Skeletal muscle cell (primary cell): ENCODE measurements at places on chromosomes 5 and 9.

DNA sequence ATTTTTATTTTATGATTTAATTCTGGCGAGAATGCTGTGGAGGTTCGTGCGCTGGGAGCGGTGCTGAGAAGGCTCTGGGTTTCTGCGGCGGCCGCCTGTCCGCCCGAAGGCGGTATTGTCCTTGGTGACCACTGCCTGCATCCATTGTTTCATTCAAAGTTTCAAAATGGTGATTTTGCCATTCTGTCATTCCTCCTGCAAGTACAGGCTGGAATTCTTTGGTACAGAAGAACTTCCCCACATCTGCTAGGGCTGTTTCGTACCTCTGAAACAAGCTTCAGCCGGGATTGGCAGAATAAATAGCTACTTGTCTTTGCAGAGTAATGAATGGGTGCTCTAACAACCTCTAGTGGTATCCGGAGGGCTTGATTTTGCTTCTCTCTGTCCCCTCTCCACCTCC lies 112.6 kb upstream of the CACNA1B start:
- no peak for DNase-seq

- no peak for DNase-seq
Observed at GRCh38 chr9:77946969-77947620, 84.5 kb downstream of the GNAQ start.

DNA sequence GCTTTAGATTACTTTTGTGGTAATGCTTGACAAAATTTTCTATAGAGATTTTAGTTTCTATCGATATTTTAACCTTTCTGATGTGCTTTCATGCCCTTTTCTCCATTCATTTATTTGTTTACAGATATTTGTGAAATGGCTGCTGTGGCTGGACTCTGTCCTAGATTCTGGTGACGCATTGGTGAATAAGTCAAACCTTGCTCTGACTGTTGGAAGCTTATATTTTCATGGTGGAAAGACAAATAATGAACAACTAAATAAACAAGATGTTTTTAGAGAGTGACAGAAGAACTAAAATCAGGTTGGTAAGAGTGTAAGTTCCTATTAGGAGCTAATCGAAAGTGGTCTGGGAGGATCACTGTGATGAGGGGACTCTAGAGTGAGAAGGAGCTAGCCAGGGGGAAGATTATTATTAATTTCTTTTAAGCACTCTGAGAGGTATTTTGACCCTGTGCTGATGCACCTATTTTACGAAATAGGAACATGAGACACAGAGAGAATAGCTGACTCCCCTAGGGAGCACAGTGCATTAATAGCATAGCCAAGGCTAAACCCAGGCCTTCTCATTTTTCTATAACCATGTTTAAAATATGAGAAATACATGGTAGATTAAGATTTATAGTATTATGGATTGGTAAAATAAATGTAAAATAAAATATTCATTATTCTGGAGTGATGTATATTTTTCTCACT lies 411.9 kb upstream of the ARRDC3 start:
- no peak for DNase-seq

GRCh38 chr5:124736082-124736804 lies 10.2 kb downstream of the ZNF608 start:
- peak; percentile 75 for DNase-seq

DNA sequence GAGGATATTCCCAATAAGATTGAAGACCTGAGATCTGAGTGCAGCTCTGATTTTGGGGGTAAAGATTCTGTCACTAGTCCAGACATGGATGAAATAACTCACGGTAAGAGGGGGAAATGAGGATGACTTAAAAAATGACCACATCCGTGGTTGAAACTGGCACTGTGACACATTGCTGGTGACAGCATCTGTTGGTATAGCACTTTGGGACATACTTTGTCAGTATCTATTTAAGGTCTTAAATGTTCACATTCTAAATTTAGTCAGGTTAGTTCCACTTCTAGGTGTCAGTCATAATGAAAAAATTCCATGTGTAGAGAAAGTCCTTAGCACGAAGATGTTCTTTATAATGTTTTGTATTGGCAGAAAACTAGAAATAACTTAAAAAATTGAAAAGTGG lies 70.9 kb downstream of the GAPVD1 start:
- no peak for DNase-seq

- no peak for DNase-seq
Observed at GRCh38 chr5:15383469-15383868, 116.5 kb upstream of the FBXL7 start.

DNA sequence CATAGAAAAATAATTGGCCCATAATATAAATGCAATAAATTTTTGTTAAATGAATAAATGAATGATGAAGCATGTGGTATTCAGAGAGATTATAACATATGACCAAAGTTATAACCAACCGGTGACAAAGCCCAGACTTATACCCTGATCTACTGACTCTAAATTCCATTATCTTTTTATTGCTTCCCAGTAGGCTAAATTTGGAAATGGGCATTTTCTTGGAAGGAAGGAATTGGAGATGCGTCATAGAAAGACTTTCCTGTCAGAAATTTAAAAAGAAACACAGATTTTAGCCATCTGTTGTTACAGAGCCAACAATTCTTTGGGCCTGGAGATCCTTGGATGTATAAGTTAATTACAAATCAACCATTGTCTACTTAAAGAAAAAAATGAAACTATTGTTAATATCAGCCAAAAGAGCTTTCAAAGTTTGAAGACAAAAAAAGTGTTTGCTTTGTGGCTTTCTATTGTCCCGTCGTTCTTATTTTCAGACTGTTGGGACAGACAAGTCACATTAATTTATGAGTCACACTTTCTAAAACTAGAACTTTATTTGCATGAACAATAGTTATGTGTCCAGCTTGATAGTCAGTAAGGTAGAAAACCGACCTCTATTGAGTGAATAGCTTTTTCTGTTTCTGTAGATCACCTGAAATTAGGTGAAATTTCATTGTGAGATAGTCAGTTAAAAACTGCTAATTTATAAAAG lies 428.7 kb downstream of the GABRG2 start:
- DNase-seq: no peak

- DNase-seq: no peak
Observed at GRCh38 chr9:127166111-127166510, 43.7 kb upstream of the ANGPTL2 start.

GRCh38 chr5:43483298-43484105 lies at the start of gene TMEM267:
Gene TMEM267, minus strand, starts transcription at chr5:43483865. Its CDS starts 29,896 bp downstream, at chr5:43453969.
- peak; percentile 79 for DNase-seq

- DNase-seq: no peak
Observed at GRCh38 chr5:127011961-127012644, 18.3 kb downstream of the MARCHF3 start.

GRCh38 chr9:136629001-136629878 lies 33.5 kb upstream of the EGFL7 start:
- no peak for DNase-seq

DNA sequence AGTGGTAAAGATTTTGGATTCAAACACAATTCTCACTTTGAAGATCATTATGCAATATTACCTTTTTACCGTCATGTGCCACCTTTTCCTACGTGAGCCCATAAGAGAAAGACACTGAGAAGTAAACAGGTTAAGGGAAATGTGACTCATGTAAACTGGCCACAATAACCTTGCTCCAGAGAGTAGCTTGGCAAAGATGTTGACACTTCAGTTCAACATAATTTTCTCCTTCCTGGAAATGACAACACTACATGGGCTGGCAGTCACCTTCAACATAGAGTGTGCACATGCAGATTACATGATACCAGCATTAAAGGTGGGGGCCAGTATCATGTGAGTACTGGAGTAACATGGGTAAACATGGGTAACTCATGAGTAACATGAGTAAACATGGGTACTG lies 141.9 kb downstream of the CDK5RAP2 start:
- no peak for DNase-seq

- no peak for DNase-seq
Observed at GRCh38 chr5:18977880-18978279, 1010.1 kb downstream of the CDH18 start.

- no peak for DNase-seq
Observed at GRCh38 chr5:73783828-73784227, 157.8 kb downstream of the ARHGEF28 start.

- no peak for DNase-seq
Observed at GRCh38 chr9:109482391-109482916, 15.7 kb downstream of the PTPN3 start.

GRCh38 chr5:67413721-67414120 lies 217.1 kb upstream of the CD180 start:
- no peak for DNase-seq

DNA sequence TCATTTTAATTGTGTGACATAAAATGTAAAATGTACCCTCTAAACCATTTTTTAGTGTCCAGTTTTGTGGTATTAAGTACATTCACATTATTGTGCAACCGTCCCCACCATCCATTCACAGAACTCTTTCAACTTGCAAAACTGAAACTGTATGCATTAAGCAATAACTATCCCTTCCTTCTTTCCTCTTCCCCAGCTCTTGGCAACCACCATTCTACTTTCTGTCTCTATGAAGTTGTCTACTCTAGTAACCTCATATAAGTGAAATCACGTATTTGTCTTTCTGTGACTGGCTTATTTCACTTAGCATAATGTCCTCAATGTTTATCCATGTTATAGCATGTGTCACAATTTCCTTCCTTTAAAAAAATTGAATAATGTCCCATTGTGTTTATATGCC lies 142.4 kb downstream of the C9orf152 start:
- DNase-seq: peak; percentile 64

DNA sequence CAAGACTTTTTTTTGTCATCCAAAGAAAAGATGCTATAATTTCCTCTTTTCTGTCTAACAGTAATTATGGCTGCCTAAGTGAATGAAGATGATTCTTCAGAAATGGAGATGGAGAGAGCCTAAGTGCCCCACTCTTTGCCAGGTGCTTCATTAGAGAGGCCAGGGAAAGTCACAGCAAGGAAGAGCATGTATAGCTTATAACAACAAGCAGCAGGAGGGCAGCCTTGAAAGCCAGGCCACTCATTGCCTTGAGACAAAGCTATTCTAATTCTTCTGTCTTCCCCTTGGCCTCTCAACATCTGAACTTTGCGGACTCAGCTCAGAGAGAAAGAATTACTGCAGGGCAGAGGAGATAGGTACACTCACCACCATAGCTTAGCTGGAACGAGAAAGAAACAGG lies 112.0 kb upstream of the ZNF366 start:
- no peak for DNase-seq

GRCh38 chr5:149961186-149961685 lies 678 bp downstream of the SLC26A2 start:
- no peak for DNase-seq

- DNase-seq: no peak
Observed at GRCh38 chr5:14816374-14816998, 55.1 kb downstream of the ANKH start.

GRCh38 chr9:73050887-73051550 lies 98.2 kb upstream of the ALDH1A1 start:
- DNase-seq: no peak

DNA sequence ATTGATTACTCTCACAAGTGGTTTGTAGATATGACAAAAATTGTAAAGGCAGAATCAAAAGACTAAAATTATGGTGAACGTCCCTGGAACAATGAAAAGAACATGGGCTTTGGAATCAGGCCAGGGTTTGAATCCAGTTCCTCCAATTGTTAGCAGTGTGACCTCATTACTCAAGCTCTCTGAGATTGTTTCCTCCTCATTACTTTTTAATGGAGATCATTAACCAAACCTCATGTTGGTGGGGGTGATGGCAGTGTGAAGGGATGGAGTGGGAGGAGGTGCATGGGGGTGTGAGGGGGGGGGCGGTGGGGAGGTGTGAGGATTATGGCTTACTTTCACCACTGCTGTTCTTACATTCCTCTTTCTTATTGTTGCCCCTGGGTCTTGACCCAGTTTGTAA lies 44.1 kb upstream of the FOXE1 start:
- no peak for DNase-seq

DNA sequence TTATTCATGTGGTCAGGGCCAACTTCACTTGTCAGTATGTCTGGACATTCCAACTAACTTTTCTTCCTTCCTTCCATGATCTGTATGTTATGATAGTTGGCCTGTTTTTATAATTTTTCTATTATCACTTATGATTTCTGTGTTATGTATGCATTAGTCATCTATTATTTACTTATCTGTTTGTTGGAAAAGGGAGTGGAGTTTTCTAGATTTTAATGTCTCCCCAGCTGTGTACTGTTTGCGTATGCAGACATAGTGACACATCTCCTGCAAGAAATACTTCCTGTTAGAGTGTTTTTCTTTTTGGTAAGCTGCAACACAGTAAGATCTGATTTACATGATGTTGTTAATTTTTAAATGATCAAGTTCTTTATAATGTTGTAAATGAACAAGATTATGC lies 8.7 kb upstream of the INSYN2B start:
- DNase-seq: no peak

DNA sequence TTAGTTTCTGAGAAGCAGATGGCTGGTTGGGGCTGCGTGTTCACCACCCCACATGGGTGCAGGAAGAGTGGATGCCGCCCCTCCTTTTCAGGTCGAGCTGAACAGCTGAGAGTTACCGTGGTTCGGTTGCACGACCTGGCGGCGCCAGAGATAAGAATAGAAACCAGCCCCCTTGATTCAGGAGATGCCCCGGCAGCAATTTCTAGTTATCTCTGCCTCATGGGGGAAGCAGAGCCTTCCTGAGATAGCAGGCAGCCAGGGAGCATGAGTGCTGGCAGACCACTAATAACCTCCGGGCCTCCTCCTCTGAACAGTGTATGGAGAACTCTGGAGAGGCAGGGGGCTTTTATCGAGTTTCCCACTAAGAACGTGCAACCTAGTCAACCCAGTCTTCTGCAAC lies 177.8 kb downstream of the NSG2 start:
- DNase-seq: no peak

- no peak for DNase-seq
Observed at GRCh38 chr5:43616535-43616934, 13.6 kb downstream of the NNT start.

- DNase-seq: no peak
Observed at GRCh38 chr5:116573279-116573701, 1.3 kb downstream of the SEMA6A start.

- DNase-seq: peak; percentile 56
Observed at GRCh38 chr9:28365020-28365640, 791.8 kb upstream of the C9orf72 start.

- DNase-seq: no peak
Observed at GRCh38 chr5:170442391-170442790, 53.2 kb upstream of the KCNMB1 start.

GRCh38 chr5:16615741-16616535 lies 859 bp downstream of the RETREG1 start:
- no peak for DNase-seq

GRCh38 chr9:14247577-14247976 lies 66.4 kb downstream of the NFIB start:
- no peak for DNase-seq

DNA sequence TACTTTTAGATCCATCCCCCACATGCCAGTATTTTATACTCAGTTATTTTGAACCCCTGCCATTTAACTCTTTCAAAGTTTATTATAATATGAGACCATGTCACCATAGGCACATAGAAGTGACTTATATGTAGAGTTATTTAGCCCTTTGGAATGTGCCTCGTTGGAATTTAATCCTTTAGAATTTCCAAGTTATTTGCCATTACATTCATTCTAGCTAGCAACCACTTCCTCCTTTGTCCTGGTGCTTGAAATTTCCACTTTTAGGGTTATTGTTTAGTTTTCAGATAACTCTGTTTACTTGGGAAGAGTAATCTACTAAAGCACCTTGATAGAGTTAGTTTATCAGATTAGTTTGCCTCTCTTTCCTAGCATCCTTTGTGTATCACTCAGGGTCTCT lies 82.8 kb upstream of the TLE1 start:
- DNase-seq: no peak
